ENCODE measurements at places on chromosomes 12 and 14.

DNA sequence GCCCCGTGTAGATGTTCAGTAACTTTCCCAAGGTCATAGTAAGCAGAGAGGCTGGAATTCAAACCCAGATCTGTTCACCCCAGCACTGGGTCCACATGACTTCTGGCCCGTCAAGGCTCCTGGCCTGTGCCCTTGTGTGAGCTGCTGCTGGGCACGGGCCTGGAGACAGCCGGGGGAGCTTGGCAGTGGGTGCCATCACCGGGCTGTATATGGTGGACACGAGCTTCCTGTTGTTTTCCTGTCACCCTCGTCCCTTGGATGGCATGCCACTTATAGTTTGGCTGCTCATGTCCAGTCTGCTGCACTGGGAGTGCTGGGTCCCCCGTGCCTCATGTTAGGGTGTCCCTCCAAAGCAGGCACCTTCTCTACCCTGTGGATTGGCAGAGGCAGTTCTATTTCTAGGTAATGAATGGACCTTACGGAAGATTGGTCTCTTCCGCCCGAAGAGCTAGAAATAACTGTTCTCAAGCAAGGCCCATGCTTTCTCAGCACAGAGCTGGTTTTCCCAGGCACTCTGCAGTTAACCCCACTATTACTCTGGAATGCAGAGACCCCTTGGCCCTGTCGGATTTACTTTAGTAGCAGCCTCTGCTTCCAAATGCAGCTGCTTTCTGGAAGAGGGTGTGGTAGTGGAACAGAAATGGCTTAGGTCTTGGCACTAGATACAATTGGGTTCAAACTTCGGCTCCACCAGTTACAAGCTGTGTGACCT, 44.3 kb downstream of the ELK3 start:
- no peak for DNase-seq

- no peak for DNase-seq
Measured at GRCh38 chr12:98123021-98123461, 392.3 kb upstream of the TMPO start.

DNA sequence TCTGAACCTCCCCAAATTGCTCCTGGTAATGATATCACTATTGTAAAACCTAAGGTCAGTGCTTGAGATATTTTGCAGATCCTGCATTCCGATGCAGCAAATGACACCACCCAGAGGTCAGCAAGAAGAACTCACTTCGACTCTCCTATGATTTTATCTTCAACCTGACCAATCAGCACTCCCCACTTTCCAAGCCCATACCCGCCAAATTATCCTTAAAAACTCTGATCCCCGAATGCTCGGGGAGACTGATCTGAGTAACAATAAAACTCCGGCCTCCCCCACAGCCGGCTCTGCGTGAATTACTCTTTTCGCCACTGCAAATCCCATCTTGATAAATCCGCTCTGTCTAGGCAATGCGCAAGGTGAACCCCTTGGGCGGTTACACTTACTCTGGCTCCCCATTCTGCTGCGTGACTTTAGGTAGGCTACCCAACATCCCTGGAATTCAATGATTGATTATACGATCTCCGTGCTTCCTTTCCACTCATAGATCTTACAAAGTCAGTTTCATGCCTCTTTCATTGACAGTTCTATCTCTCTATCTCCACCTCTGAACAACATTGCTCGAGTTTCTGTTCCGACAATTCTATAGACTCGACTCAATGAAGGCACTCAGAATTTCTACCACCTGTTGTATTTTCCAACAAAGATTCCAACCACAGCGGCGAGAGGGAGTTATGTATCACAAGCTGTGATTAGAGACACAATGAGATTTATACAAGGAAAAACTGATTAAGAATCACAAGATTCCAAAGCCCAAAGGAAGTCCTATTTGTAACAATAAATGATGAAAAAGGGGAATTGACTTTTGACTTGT, 939 bp downstream of the NPC2 start:
- no peak for DNase-seq

DNA sequence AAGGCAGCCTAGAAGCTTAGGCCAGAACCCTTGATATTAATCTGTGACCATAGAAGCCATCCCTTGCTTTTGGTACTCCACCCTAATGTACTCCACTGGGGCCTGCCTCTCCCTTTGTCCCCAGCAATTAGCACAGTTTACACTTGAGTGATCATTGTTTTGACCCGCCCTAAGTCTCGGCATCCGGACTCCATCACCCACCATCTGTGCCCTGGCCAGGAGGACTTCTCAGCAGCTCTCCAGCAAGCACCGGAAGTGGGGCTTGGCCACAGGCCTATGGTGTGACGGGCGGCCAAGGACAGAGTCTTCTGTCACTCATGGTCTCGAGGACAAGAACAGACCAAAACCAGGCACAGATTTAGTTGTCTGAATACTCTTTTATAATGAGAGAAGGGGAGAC, 126.5 kb upstream of the NTF3 start:
- DNase-seq: no peak

DNA sequence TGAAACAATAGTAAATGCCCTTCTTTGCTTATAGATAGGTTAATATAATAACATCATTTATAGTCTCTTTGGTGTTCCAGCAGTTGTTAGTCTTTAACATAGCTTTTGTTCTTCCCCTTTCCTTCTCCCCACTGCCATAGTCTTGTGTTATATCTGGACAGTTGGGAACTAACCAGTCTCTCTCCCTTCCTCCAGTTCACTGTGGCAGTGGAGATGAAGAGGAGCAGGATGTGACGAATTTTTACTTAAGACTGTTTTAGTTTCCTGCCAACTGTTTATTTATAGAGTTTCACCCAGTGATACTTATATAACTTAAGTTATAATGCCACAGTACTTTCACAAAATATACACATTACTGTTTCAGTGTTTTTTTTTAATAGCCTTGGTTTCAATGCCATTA, 277.4 kb downstream of the PDZRN4 start:
- DNase-seq: no peak

DNA sequence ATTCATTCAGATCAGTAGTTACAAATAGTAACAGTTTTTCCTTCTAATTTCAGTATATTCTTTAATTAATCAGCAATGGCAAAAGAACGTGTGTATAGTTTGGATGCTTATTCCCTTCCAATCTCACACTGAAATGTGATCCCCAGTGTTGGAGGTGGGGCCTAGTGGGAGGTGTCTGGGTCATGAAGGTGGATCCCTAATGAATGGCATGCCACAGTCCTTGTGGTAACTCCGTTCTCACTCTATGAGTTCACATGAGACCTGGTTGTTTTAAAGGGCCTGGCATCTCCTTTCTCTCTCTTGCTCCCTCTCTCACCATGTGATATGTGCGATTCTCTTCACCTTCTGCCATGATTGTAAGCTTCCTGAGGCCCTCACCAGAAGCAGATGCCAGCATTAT, 18.9 kb upstream of the SYNDIG1L start:
- DNase-seq: no peak
